ENCODE measurements at places on chromosomes 7 and 10. TPM values are rescaled to one million over a fixed set of nuclear protein-coding genes. Genes with fewer than 3 reads are reported as not detected.

CTTNBP2 gene
- polyA plus RNA-seq, result 14.8 TPM

ARHGEF35 gene
- polyA plus RNA-seq, result 14.6 TPM

PAX2 gene
- 0.15 TPM for polyA plus RNA-seq

MAGI2 gene
- 6.3 TPM for polyA plus RNA-seq

ANTXRL gene
- polyA plus RNA-seq, result not detected

CTAGE4 gene
- 7.2 TPM for polyA plus RNA-seq

DNA sequence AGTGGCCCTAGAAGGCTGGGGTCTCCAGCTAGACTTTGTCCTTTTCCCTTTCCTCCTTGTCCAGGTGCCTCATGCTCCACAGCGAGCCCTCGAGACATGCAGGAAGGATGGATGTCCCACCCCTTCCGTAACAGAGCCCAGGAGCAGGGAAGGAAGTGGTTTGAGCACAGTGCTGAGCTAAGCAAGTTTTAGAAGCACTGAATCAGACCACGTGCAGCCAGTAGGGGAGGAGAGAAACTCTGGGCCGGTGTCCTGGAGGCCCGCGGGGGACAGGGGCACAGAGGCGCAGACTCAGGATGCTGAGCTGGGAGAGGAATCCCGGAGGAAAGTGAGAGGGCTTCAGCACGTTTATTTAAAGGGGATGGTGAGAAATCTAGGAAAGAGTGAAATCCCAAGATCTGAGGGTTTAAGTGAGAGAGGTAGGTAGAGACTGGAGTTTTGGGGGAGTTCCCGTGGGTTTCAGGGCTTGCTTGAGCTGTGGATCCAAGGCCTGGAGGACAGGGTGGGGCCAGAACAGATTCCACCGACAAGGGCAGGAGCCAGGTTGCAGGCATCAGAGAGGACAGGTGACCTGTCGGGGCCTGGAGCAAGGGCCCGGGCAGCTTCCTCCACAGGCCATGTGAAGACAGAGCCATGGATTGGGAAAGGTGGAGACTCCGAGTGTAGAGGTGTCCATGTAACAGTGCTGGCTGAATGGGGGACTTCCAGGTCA is 4.4 kb upstream of the IRF5 start:
- DNase-seq, result no peak

DNA sequence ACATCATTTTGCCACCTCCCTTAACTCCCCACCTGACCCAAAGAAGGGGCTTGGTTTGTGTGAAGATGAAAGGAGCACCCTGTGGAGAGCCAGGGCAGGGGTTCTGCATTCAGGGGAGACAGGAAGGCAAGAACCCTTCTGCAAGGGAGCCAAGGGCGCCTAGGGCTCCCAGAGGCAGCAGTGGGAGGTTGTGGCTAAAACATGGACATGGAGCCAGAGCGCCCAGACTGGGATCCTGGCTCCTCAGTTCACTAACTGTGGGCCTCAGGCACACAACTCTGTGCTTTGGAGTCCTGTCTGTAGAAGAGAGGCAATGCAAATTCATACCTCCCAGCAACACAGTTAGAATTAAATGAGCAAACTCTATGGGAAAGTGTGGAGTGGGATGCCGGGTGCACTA is 123.1 kb upstream of the MACROH2A2 start:
- DNase-seq, result no peak

DNA sequence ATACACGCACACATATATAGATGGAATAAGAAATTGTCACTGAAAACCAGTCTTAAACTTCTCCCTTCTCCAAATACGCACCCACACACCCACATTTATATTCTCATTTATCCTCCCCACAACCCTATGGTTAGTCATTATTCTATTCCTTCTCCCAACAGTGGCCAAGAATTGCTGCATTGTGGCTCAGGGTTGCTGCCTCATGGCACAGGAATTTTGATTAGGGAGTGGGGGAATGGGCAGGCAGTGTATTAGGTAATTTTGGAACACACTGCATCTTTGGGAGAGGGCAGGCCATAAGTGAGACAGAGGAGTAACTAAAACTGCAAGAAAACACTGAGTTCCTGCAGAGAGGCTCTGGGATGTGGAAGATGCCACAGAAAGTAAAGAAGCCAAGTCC is 35.7 kb downstream of the NAPEPLD start:
- DNase-seq, result no peak

GRCh38 chr7:150404172-150404804 is 25.2 kb downstream of the ZNF775 start:
- DNase-seq, result no peak

- no peak for DNase-seq
Measured at GRCh38 chr10:122863216-122864193, 15.9 kb downstream of the FAM24B start.

GRCh38 chr10:127402596-127403409 is 146.3 kb upstream of the NPS start:
- no peak for DNase-seq

GRCh38 chr10:60893231-60893630 is 50.8 kb downstream of the RHOBTB1 start:
- DNase-seq, result no peak

DNA sequence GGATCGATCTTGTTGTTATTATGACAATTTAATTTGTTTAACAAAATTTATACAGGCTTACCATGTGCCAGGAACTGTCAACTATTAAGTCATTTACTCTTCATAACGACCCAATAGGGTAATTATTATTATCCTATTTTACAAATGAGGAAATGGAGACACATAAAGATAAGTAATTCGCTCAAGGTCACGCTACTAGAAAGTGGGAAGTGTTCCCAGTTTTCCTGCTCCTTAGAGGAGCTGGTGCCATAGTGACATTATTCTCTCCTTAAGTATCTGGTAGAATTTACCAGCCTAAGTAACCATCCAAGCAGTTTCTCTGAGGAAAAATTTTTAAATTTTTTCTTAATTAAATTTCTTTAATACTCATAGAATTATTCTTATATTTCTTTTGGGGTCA is 360.9 kb upstream of the RNF32 start:
- no peak for DNase-seq

- no peak for DNase-seq
Measured at GRCh38 chr10:113178771-113179170, 228.7 kb downstream of the TCF7L2 start.

- no peak for DNase-seq
Measured at GRCh38 chr7:24980534-24981170, 674 bp upstream of the OSBPL3 start.

GRCh38 chr10:54710918-54711317 is 90.1 kb downstream of the PCDH15 start:
- DNase-seq, result no peak

- DNase-seq, result no peak
Measured at GRCh38 chr10:21161090-21161625, 264.0 kb upstream of the NEBL start.

DNA sequence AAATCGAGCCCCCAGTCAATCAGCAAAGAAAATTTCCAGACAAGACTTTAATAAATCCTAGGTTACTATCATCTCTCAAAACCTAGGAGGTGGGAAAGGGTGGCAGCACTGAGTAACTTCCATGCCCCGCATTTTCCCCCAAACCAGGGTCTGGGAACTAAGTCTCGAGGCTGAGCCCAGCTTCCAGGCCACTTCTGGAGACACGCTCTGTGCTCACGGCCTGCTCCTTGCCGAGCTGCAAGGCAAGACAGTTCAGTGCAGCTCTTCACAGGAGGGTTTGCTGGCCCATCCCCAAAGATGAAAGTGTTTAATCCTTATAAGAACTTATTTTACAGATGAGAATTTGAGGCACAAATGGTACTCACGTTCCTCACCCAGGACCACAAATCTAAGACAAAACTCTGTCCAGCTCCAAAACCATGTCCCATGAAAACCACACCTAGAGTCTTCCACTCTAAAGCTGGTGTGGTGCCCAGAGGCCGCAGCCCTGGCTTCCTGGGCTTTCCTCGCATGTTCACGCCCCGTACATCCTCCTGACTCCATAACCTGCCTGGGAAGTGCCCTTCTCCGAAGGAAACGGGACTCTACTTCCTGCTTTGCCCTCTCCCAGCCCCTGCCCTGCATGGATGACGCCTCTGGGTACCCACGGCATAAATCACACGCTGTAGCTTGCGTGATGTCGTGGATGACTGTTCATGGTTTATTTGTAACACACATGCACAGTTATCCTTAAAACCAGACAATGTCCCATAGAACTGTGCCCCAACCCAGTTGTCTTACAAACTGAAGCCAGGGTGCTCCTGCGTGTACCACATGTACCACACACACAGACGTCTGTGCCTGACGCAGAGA is 201.2 kb downstream of the DIP2C start:
- DNase-seq, result no peak

GRCh38 chr10:26840938-26841732 is 19.6 kb downstream of the ABI1 start:
- no peak for DNase-seq

DNA sequence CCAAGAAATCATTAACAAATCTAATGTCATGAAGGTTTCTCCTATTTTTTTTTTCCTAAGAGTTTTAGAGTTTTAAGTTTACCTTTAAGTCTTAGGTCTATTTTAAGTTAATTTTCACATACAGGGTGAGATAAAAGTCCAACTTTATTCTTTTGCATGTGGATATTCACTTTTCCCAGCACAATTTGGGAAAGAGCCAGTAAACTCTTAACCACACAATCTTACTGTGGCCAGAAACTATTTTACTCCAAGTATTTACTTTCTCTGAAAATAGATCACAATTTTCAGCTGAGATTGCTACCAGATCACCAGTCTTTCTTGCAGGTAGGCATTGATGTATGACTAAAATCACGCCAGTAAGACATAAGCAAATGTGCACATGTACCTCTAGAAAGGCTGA is 728.5 kb downstream of the TNS3 start:
- DNase-seq, result no peak

DNA sequence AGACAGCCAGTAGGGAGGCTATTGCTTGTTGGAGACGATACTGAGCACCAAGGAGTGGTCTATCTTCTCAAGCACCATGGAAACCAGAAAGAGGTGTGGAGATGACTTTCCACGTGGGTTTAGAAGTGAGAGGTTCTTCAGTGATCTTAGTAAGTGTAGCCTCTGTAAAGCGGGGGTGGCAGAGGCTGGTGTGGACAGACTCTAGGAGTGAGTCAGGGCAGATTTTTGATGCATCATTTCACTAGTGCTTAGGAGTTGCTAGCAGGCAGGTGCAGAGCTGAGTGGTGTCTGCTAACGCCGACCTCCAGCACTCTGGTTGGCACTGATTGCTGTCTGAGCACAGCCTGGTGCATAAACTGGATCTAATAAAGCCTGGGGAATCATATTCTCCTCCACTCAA is 78.4 kb upstream of the ADO start:
- no peak for DNase-seq

DNA sequence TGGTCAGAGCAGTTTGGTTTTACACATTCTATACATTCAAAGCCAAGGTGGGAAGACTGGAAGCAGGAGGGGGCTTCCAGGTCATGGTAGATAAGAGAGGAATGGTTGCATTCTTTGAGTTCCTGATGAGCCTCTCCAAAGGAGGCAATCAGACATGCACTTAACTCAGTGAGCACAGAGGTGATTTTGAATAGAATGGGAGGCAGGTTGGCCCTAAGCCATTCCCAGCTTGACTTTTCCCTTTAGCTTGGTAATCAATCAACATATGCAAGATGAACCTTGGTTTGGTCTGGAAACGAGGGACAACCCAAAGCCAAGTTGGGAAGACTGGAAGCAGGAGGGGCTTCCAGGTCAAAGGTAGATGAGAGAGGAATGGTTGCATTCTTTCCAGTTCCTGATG is 31.4 kb downstream of the TCERG1L start:
- DNase-seq, result no peak

DNA sequence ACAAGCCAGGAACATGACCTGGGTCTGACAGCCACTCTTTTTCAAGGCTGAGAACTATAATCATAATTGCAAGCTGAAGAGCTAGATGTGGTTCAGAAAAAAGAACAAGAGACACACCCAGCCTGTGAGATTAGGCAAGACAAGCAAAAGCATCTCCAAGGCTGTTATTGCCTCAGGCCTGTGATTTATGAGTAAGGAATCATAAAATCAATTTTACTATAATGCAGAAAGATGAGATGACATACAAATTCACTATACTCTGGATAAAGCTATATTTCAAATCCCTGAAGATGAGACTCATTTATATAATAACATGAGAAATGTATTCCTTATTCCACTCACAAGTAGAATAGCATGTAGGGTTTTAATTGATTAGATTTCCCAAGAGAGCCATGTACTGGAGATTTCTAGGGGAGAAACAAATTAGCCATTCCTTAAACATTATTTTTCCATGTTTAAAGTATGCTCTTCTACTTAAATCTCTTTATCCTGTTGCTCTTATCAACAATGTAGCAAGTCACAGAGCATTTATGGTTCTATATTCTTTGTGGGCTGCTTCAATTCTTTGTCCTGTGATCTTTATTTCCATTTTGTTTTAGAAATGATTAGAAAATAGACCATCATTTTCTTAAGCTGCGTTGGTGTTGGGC is 47.4 kb downstream of the FHIP2A start:
- no peak for DNase-seq
